ENCODE measurements at places on chromosomes 2 and 18. TPM values are rescaled to one million over a fixed set of nuclear protein-coding genes. Genes with fewer than 3 reads are reported as not detected.

- no peak overlapping the region for H3K4me3 ChIP-seq
- H3K36me3 ChIP-seq: no peaks in the 10 kb centered on the region
- no peak for DNase-seq
Observed at GRCh38 chr2:1869248-1869647, 124.9 kb upstream of the PXDN start.

DNA sequence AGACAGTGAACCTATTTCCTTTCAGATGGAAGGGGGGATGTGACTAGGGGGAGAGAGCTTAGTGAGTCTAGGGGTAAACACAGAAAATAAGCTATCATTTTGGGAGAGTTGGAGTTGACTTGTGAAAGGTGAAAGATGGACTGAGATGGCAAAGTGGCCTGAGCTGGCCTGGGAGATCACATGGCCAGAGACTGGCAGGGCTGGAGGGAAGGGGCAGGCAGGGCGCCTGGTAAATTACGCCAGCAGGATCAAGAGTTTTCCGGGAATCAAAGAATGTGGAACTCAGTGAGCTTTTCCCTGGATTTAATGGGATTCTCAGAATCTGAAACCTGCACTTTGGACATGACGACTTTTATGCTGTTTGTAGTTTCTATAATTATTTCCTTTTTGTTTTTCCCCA, 841 bp upstream of the CFAP65 start:
- no peaks in the 10 kb centered on the region for H3K4me1 ChIP-seq
- H3K36me3 ChIP-seq: no peaks in the 10 kb centered on the region
- no peak overlapping the region for H3K27ac ChIP-seq
- DNase-seq: no peak
- peaks cover 8% of the 10 kb centered on the region for H3K27me3 ChIP-seq

The CDH20 gene
- total RNA-seq: 5.9 TPM

GRCh38 chr2:27942612-27943547, 52.4 kb downstream of the BABAM2 start:
- H3K4me3 ChIP-seq: no peak overlapping the region
- H3K27ac ChIP-seq: peak overlapping the region; percentile 5
- no peaks in the 10 kb centered on the region for H3K27me3 ChIP-seq
- H3K36me3 ChIP-seq: no peaks in the 10 kb centered on the region

- no peak for DNase-seq
- H3K27ac ChIP-seq: no peak overlapping the region
- no peak overlapping the region for H3K4me3 ChIP-seq
Observed at GRCh38 chr2:1082456-1083205, 132.0 kb downstream of the SNTG2 start.

The GRB14 gene
- not detected for total RNA-seq

The ADD2 gene
- total RNA-seq: 4.7 TPM

DNA sequence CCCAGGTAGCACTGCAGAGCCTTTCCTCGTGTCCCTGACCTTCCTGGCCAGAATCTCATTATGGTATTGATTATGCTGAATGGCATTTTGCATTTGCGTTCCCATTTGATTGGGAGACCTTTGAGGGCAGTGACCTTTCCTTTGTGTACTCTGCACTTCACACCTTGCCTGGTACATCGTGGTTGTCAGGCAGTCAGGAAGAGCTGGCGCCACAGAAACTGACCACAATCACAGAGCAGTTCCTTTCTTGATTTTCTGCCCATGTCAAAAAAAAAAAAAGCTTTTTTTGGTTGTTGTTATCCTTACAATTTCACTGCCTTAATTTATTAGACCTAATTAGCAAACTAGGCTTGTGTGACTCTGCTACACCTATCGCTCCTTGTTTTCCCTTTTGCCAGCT, 8.9 kb upstream of the KLHL29 start:
- H3K4me1 ChIP-seq: no peaks in the 10 kb centered on the region
- H3K4me3 ChIP-seq: no peak overlapping the region
- H3K27ac ChIP-seq: no peak overlapping the region

DNA sequence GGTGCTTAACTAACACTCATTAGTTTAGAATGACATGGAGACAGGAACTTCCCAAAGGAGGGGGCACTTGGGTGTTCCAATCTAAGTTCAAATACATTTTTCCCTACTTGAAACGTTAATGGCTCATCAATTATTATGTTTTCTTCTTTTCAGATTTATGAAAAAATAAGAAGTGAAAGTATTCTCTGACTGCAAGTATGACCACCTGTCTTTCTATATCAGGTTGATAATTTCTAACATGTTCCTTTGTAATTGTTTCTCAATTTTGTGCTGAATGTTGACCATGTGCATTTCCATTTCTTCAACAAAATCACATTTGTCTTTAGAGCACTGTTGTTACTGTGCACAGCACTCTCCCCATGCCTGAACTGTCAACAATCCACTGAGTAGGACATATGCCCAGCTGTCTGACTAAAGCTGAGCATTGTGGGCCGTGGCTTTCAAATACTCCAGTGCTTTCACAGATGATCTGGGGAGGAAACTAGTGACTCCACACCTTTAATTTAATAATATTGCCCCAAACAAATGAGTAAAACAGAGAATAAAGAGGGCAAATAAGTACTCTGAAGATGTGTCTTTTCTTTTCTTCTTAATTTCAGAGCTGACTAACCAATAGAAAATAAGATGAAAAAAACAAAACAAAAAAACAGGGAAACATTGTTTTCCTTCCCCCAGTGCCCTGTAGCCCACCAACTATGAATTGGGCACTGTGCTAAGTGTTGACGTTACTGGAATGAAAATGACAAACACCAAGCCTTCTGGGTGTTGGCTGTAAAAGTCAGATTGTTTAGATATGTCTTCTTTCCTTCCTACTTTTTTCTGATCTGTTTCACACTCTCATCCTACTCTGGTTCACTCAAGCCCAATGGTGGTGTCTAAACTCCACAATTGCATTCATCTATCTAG, 16.0 kb downstream of the LANCL1 start:
- no peak overlapping the region for H3K4me3 ChIP-seq
- DNase-seq: no peak
- no peak overlapping the region for H3K27ac ChIP-seq

The ECEL1 gene
- total RNA-seq: 1.9 TPM

Data from uterus (tissue), 4 donors.